SJSA1 (cell line): ENCODE measurements at places on chromosomes 3 and 15. TPM values are rescaled to one million over a fixed set of nuclear protein-coding genes. Genes with fewer than 3 reads are reported as not detected.

Gene FETUB
- not detected in 2 replicates for total RNA-seq

Gene WDR72
- not detected in 2 replicates for total RNA-seq

GRCh38 chr3:167972502-167972901 is 123.2 kb downstream of the GOLIM4 start:
- no peaks in the 10 kb centered on the region for H3K4me1 ChIP-seq
- no peaks in the 10 kb centered on the region for H3K36me3 ChIP-seq
- DNase-seq: no peak
- no peak overlapping the region for H3K27ac ChIP-seq

GRCh38 chr3:195441992-195442572 is 738 bp downstream of the ACAP2 start:
- peak; percentile 57 for DNase-seq
- H3K36me3 ChIP-seq: peaks cover 8% of the 10 kb centered on the region
- H3K27ac ChIP-seq: peak overlapping the region; percentile 60
- H3K27me3 ChIP-seq: no peaks in the 10 kb centered on the region

DNA sequence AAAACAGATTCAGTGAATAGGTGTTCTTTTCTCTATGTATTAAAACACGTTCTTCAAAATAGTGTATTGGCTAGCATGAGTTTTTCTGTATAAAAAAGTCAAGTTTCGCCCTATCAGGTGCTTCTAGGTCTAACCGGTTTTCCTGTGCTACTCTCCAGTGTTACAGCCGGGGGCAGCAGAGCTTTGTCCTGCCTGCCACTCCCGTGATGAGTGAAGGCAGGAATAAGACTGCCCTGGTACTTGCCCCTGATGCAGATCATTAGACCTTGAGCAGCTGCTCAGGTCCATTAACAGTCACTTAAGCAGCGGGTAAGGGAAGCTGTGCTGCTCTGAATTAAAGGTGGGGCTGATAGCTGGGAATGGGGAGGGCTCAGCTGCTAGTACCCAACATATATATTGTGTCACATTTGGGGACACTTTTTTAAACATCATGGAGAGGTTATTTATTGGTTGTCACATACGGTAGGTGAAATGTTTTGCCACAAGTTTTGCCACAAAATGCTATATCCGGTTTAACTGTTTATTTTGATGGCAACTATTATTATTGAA is 1.3 kb upstream of the UNC13C start:
- no peak overlapping the region for H3K4me3 ChIP-seq
- H3K4me1 ChIP-seq: no peaks in the 10 kb centered on the region
- H3K36me3 ChIP-seq: no peaks in the 10 kb centered on the region
- no peak overlapping the region for H3K27ac ChIP-seq
- no peak for DNase-seq

- H3K36me3 ChIP-seq: peaks cover 4% of the 10 kb centered on the region
- H3K27me3 ChIP-seq: no peaks in the 10 kb centered on the region
- no peaks in the 10 kb centered on the region for H3K4me1 ChIP-seq
These were observed 11.4 kb downstream of the CCDC12 start for GRCh38 chr3:46965151-46965550.

GRCh38 chr3:165382672-165383071 is 186.5 kb upstream of the SLITRK3 start:
- H3K4me1 ChIP-seq: no peaks in the 10 kb centered on the region
- no peak overlapping the region for H3K4me3 ChIP-seq
- DNase-seq: no peak
- no peak overlapping the region for H3K27ac ChIP-seq
- H3K36me3 ChIP-seq: no peaks in the 10 kb centered on the region

Gene HYPK
- total RNA-seq: 9.4 and 18.9 TPM in 2 replicates

Gene CORO2B
- total RNA-seq: not detected in 2 replicates

Gene CMTM8
- total RNA-seq: not detected in 2 replicates

DNA sequence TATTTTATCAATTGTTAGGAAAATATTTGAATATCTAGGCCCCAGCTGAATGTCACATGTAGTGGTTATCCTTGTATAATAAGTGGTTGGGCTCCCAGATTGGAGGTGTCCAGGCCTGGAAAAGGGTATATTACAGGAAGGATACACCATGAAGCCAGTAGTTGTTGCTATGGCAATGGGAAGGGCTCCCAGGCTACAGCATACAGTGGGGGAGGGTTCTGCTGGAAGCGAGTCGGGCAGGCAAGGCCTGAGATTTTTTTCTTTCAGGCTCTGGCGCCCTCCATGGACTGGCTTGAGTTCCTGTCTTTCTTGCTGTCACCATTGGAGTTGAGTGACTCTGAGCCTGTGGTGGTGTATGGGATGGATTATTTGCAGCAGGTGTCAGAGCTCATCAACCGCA is 8.9 kb downstream of the ECE2 start:
- 0 out of 2 replicates have a peak, but pooled peaks cover 7% of the 10 kb centered on the region for H3K27me3 ChIP-seq
- no peaks in the 10 kb centered on the region for H3K4me1 ChIP-seq
- no peak overlapping the region for H3K4me3 ChIP-seq
- no peak for DNase-seq

GRCh38 chr15:68158046-68158628 is 47.0 kb downstream of the CALML4 start:
- no peak overlapping the region for H3K27ac ChIP-seq
- peaks cover 41% of the 10 kb centered on the region for H3K36me3 ChIP-seq

Gene VGLL3
- total RNA-seq: 11.3 and 17.1 TPM in 2 replicates

- H3K36me3 ChIP-seq: no peaks in the 10 kb centered on the region
- H3K27me3 ChIP-seq: peaks cover 14% of the 10 kb centered on the region; the same call in 1 of the 2 replicates
- no peak for DNase-seq
These were observed 9.2 kb upstream of the SLC6A1 start for GRCh38 chr3:10983219-10983916.

Gene SPTSSB
- not detected in 2 replicates for total RNA-seq

DNA sequence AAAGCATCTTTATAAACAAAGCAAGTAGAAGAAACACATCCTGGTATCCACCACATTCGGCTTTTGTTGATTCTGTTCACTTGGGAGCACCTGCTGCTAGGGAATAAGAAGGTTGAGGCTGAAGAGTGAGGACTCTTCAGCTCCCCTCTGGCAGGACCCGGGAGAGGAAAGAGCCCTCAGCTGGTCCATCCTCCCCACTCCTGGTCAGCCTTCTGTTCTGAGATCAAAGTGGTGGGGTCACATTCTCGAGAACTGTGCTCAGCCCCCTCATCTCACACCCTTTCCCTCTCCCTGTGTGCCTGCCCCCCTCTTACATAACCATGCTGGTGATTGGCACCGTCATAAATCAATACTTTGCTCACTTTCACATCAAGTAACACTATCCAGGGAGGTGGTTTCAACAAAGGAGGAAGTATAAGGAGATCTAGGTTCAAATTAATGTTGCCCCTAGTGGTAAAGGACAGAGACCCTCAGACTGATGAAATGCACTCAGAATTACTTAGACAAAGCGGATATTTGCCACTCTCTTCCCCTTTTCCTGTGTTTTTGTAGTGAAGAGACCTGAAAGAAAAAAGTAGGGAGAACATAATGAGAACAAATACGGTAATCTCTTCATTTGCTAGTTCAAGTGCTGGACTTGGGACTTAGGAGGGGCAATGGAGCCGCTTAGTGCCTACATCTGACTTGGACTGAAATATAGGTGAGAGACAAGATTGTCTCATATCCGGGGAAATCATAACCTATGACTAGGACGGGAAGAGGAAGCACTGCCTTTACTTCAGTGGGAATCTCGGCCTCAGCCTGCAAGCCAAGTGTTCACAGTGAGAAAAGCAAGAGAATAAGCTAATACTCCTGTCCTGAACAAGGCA is at the start of gene NR1I2:
Gene NR1I2, plus strand, starts transcription at position 772 of the 869 bp plus-strand sequence.
- H3K27me3 ChIP-seq: no peaks in the 10 kb centered on the region
- no peak for DNase-seq

- H3K27ac ChIP-seq: no peak overlapping the region
- H3K4me3 ChIP-seq: no peak overlapping the region
- H3K4me1 ChIP-seq: peaks cover 59% of the 10 kb centered on the region
- DNase-seq: no peak
These were observed 5.2 kb downstream of the KBTBD13 start for GRCh38 chr15:65081758-65082157.

GRCh38 chr15:95169541-95170459 is 938.4 kb downstream of the MCTP2 start:
- no peak for DNase-seq
- no peak overlapping the region for H3K27ac ChIP-seq
- no peak overlapping the region for H3K4me3 ChIP-seq
- no peaks in the 10 kb centered on the region for H3K27me3 ChIP-seq
- H3K4me1 ChIP-seq: no peaks in the 10 kb centered on the region
